ENCODE measurements at places on chromosomes 6 and 20.
A peak's percentile ranks its signal among the peaks of the same experiment; 100 is the strongest.

GRCh38 chr20:11453430-11453829 is 464.3 kb upstream of the BTBD3 start:
- no peak for DNase-seq

GRCh38 chr6:20640181-20640580 is 105.9 kb downstream of the CDKAL1 start:
- no peak for DNase-seq

DNA sequence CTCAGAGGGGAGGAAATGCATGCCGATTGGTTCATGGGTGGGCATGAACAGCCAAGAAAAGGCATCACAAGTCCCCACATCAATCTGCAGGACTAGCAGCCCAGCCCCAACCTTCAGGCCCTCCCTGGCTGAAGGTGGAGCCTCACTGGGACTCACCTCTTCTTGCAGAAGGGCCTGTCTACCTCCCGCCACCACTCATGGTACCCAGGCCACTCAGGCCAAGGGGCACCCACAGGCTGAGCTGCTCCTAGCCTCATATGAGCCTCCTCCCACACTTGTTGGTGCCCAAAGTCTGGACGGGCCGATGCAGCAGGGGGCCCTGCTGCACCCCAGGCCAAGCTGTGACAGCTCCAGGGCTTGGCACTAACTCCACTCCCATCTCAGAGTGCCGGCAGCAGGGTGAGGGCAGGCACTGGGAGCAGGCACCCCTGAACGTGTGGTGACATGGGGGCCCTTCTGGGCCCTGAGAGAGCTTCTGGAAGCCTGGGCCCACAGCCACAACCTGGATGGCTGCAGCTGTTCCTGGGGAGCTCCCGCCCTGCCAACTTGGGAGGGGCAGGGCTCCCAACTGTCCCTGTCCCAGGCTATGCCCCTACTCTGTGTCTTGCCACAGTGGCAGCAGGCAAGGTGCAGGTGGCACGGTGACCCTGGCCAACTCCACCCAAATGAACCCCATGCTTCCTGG is 13.7 kb upstream of the FUT9 start:
- no peak for DNase-seq

GRCh38 chr20:5845681-5846615 is 95.7 kb downstream of the SHLD1 start:
- DNase-seq: no peak

DNA sequence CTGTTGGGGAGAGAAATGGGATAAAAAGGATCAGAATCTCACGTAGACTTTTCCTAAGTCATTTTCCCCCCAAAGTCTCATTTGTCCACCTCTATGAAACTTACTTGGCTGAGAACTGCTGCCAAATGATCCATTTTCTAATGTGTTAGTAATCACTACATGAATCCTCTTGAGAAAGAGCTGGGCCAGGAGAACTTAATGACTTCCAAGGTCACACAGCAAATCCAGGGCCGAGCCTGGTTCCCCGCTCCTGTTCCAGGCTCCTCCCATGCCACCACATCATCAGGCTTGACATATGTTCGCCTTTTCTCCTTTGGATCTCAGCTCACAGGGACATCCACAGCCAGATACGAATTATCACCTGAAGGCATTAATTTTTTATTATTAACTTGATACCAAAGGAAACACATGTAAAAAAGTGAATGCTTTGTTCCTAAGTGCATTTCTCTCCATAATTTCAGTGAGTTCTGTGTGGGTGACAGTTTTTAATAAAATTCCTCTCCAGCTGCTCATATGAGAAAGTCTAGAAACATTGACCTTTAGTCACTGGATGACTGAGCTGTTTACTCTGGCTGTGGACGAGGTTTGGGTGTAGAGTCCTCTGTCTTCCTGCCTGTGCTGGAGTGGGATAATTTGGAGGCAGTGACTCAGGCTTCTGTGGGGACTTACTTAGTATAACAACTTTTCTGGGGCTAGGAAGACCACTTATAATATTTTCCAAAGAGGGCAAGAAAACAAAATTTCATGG is 276.3 kb downstream of the PAX1 start:
- no peak for DNase-seq

GRCh38 chr6:5510331-5511133 is 249.2 kb downstream of the FARS2 start:
- DNase-seq: no peak

- DNase-seq: no peak
Observed at GRCh38 chr20:50317609-50318008, 127.0 kb downstream of the CEBPB start.

DNA sequence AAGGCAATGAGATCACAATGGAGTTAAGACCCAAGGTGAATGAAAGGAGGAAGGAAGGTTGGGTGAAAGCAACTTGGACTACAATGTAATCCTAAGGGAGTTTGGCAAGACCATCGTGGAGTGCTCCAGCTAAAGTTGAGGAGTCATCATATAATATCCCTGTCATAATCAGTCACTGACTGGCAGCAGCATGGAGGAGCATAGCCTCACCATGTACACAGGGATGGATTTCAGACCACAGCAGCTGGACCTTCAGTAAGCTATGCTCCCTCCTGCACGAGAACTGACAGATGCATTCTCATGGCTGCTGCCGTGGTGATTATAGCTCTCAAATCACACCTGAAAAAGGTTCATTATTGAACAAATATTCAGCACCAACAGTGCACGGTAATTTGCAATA is 43.0 kb downstream of the GOPC start:
- no peak for DNase-seq

- no peak for DNase-seq
Observed at GRCh38 chr6:129485746-129486145, 224.2 kb downstream of the ARHGAP18 start.

GRCh38 chr6:107600936-107601335 is 111.0 kb downstream of the SOBP start:
- no peak for DNase-seq

- no peak for DNase-seq
Observed at GRCh38 chr20:33317424-33318095, 34.5 kb downstream of the BPIFB1 start.

- DNase-seq: peak; percentile 71
Observed at GRCh38 chr20:41339957-41340326, 679 bp upstream of the LPIN3 start.

DNA sequence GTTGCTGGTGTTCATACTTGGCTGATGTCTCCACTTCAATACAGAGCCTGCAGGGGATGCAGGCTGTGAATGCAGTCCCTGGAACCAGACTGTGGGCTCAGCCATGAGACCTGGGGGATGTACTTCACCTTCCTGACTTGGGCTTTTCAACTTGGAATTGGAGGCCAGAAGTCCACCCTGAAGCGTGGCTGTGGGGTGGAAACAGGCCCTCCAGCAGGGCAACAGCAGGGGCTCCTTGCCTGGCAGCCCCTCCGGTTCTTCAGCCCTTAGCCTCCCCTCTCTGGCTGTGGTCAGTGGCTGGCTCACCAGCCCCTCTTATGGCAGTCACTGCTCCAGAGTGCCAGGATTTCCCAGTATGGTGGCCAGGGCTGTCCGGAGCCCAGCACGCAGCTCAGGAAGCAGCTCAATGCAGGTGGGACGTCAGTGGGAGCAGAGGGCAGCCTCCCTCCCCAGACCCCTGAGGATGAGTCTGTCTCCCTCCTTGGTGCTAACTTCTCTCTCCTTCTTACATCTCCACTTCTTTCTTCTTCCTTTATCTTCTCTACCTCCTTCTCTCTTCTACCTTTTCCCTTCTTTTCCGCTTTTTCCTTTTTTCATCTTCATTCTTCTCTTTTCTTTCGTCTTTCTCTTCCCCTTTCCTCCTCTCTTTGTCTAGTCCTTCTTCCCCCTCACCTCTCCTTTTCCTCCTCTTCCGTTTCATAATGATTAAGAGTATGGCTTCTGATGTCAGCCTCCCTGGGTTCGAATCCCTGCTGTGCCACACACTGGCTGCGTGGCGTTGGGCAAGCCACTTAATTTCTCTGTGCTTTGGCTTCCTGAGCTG is 45.3 kb downstream of the SLC52A3 start:
- no peak for DNase-seq

GRCh38 chr6:36871686-36872085 is 2.9 kb downstream of the PPIL1 start:
- no peak for DNase-seq

GRCh38 chr6:39338397-39338796 is 15.9 kb upstream of the KCNK16 start:
- DNase-seq: no peak

Measured in gastrocnemius medialis (tissue), 4 donors.